ENCODE measurements at places on chromosomes 6 and 20.

GRCh38 chr6:32076321-32076809 lies 32.8 kb downstream of the TNXB start:
- no peak for DNase-seq

DNA sequence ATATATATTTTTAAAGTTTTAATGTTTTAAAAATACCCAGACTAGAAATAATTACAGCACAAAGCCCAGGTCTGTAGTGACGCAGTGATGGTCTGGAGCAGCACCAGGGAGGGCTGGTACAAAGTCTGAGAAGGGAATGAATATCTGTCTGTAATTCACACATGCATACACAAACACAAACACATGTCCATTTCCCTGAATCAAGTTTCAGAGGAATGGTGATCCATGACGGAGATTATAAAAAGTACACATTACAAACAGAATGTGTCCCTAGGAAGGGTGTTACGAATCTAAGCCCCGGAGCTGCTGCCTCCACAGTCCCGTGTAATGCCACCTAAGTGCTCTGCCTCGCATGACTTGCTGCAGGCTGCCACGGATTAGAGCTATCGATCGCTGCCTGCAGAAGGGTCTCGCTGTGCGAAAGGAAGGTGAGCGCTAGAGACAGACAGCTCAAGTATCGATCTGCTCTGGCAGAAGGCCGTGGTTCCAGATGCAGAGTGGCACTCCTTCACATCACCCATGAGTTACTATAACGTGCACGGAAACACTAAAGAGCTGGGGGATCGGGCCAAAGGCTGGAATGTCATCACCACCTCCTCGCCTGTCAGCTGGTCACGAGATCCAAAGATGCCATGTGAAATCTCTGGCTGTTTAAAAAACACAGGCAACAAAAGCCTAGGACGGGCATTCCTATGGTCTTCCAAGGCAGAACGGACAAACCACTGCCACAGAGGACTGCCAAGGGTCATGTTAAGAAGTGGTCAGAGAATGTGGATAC lies 87.1 kb downstream of the INSM1 start:
- DNase-seq: no peak

DNA sequence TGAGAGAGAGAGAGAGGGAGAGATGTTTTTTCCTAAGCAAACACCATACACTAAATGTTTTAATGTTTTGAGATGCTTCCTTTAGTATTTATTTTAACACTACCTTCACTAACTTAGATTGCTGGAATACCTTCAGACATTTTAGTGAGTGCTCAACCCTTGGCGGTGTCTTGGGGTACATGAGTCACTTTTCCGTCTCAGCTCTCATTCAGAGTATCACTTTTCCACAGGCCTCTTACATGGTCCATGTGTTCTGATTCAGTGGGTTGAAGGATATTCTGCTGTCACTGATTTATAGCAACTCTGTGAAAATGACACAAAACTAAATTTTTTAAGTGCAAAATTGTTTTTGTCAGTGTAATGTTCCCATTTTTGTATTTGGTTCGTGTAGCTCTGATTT lies 217.9 kb downstream of the CLVS2 start:
- DNase-seq: no peak

- no peak for DNase-seq
Observed at GRCh38 chr6:32519118-32519909, 10.8 kb downstream of the HLA-DRB5 start.

DNA sequence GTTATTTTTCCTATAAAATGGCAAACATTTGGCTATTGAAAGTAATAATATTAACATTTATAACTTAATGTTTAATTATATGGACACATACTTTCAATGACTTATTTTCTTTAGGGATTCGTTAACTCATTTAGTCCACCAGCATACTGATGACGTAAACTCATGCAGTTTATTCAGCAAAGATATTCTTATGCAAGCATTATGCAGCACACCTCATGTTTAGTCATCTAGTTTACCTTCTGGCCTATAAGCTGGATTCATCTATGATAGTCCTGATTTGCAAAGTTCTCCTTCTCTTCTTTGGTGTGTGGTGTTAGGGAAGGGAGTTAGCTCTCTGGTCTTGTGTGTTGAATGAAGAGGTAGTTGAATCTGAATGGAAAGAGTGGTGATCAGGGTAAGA lies 60.0 kb downstream of the OR2J2 start:
- DNase-seq: no peak

GRCh38 chr6:82608781-82609180 lies 245.2 kb downstream of the TPBG start:
- DNase-seq: no peak

- no peak for DNase-seq
Observed at GRCh38 chr6:136737871-136738691, 54.2 kb downstream of the MAP3K5 start.

DNA sequence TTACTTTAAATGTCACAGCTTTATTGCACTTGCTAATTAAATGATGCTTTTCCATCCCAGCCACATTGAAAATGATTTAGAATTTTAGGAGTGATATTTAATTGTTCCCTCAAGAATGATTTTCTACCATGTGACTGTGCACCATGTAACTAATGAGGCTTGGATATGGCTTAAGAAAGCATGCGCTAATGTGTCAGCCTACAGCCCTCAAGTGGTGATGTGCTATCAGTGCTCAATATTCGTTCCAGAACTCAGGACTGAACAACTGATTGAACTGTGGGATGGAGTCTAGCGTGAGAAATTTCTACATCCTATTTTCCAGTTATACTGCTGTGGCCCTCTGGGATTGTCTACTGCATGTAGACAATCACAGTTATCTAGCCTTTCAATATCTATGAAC lies 71.5 kb downstream of the PKIB start:
- no peak for DNase-seq

DNA sequence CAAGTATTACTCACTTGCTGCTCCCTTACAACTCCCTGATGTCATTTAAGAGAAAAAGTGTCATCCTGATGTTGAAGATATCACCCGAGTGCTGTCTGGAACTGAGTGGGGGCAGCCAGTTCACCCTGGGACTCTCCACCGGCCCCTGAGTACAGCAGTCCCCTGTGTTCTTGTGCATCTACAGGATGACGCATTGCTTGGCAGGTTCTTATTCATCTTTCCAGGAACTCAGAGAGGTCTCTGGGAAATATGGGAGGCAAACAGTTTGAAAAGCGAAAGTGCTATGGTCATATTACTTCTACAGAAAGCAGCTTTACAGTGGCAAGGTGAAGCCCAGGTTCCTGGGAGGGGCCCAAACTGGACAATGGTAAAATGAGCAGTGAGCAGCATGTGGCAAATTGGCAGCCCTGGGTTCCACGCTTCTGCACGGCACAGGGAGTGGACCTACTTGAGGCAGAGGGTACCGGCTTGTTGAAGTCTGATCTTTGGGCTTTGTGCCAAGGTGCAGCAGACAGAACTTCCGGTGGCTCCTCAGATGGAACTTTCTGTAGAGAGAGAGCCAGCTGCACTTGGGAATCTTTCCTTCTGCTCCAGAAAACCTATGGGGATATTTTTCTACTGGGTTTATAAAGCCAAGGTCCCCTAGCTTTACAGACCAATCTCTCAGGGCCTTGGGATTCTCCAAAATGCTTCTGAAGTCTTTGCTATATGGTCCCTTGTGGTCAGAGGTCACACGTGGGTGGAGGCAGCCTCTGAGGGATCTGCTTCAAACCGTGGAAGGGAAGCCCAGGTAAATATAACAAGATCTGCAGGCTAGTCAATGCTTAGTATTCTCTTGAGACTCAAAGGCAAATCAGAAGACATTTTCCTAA lies 128.3 kb downstream of the MAP3K7 start:
- no peak for DNase-seq

- DNase-seq: no peak
Observed at GRCh38 chr6:147870506-147871110, 362.1 kb downstream of the SAMD5 start.

DNA sequence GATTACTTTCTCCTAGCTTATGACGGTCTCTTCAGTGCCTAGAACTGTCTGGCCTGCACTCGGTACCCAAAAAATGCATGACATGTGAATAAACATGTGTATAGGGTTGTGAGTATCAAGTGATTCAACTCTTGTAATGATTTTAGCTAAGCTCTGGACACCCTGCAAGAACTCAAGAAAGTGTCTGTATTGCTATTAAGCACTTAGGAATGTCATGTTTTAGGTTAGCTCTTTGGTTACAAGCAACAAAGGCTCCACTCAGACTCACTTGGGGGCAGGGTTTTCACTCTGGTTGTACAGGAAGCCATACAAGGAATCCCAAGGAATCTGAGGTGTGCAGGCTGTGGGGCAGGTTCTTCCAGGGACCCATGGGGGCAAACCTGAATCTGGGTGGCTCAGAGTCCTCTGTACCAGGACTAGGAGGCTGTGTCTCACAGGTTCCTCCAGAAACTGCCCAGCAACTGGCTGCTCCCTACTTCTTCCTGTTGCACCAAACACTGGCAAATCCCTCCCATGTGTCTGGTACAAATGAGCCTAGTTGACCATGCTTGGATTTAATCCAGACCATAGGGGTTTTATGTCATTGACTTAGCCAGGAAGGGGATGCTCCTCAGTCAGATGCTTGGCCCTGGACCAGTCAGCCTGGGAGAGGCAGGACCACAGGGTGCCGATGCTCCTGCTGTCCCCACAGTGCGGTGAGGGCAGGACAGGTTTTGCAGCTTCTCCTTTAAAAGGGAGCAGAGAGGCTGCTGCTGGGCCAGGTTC lies 77.9 kb upstream of the CDH4 start:
- no peak for DNase-seq

GRCh38 chr6:28436404-28436803 lies 6.9 kb downstream of the ZSCAN23 start:
- no peak for DNase-seq

DNA sequence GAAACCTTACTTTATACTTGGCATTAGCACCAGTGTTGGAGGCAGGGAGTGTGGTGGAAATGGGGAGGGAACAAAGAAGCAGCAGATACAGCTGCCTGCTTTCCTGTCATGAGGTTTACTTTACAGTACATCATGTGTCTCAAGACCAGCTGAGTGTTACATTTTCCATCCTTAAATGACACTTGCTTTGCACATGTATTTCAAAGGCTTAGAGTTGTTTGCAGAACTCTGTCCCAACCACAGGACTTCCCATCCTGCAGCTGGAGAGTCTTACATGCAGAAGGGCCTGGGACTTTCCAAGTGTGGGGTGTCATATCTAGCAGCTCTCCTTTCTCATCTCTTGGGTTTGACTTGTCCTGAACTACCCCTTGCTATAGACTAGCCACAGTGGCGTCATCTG lies 395.9 kb downstream of the DHX35 start:
- DNase-seq: no peak

DNA sequence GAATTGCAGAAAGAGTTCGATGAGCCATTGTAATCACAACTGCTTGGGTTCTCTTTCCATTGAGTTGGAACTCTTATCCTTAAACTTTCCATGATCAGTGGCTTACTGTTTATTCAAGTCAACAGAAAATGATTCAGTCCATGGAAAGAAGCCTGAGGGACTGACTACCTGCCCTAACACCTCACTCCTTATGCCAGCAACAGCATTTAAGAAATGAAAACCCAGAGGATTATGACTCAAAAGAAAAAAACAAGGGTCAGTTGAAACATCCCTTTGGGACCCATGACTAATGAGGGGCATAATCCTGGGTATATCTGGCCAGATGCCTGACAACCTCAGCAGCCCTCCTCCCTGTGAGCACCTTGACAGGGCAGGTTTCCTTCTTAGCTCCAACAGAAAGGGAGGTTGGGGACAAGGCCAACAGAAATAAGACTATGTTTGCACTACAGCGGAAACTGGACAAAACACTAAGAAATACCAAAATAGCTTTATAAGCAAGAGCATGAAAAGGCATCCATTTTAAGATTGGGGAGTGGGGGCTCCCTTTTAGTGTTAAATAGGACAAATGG lies 106.7 kb downstream of the MAP3K5 start:
- DNase-seq: no peak
